ENCODE measurements at places on chromosomes 5 and 9.

GRCh38 chr9:124163760-124164255, 93.9 kb upstream of the NEK6 start:
- no peak for DNase-seq

- DNase-seq: no peak
Measured at GRCh38 chr5:95718203-95718602, 12.9 kb upstream of the RHOBTB3 start.

DNA sequence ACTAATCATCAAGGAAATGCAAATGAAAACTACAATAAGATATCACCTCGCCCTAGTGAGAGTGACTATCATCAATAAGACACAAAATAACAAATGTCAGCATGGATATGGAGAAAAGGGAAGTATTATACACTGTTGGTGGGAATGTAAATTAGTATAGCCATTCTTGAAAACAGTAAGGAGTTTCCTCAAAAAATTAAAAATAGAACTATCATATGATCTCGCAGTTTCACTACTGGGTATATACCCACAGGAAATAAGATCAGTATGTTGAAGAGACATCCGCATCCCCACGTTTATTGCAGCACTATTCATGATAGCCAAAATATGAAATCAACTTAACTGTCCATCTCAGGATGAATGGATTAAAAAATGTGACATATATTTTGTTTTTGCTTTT, 31.6 kb upstream of the STK32A start:
- no peak for DNase-seq

- DNase-seq: peak; percentile 36
Measured at GRCh38 chr9:69180670-69181069, 6.6 kb downstream of the TJP2 start.

DNA sequence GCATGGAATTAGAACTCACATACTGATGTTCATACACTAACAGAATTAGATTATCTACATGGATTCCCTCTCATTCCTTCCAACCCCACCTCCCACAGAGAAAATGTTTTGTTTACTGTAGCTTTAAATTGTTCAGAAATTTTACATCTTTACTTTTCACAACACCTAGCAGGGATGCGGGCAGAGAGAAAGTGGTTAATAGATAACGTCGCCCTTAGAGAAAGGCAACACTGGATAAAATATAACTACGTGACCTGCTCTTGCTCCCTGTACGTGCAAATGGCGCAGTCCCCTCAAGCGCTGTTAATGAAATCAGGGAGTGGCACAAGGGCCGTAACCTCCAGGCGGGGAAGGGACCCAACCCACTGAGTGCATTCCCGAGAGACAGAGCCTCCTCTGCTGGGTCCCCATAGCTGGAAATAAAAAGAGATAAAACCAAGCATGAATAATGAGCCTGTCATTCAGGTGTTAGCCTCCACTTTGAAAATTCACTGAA, 125.3 kb upstream of the DAPK1 start:
- DNase-seq: no peak
